ENCODE measurements at places on chromosomes 5 and 9.

DNA sequence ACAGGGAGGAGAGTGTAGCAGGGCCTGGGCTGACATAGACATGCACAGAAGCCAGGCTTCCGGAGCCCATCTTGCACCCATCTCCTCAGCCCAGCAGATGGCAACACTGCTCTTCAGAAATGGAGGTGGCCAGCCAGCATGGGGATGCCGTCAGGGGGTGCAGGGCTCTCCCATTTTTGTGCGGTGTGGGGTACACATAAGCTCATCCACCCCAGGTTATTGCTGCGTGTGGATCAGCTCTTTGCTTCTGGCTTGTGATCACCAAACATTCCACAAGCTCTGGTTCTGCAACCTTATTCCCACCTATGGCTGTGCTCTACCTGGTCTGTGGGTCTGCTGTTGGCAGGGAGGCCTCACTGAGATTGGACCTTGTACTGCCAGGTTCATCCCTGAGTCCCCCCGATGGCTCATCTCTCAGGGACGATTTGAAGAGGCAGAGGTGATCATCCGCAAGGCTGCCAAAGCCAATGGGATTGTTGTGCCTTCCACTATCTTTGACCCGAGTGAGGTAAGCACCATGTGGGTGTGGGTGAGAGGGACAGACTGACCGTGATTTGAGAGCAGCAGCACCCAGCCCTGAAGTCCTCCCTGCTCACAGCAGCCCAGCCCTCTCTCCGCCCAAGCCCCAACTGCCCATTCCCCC, 17.3 kb downstream of the SLC22A5 start:
- no peak for DNase-seq

DNA sequence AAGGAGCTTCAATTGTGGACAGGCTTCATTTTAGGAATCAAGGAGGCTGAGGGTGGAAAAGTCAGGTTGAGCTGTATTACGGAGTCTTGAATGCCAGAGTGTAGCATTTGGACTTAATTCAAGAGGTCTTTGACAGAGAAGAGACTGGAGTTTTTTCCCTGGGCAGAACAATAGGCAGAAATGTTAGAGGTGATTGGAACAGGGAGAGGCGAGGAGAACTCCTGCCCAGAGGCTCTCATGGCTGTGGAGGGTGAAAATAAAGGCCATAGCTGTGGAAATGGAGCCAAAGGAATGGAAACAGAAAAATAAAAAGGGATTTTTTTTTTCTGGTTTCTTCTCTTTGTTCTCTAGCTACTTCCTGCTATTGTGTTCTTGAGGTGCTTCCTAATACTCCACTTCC, 3.7 kb upstream of the IFNB1 start:
- DNase-seq: no peak

DNA sequence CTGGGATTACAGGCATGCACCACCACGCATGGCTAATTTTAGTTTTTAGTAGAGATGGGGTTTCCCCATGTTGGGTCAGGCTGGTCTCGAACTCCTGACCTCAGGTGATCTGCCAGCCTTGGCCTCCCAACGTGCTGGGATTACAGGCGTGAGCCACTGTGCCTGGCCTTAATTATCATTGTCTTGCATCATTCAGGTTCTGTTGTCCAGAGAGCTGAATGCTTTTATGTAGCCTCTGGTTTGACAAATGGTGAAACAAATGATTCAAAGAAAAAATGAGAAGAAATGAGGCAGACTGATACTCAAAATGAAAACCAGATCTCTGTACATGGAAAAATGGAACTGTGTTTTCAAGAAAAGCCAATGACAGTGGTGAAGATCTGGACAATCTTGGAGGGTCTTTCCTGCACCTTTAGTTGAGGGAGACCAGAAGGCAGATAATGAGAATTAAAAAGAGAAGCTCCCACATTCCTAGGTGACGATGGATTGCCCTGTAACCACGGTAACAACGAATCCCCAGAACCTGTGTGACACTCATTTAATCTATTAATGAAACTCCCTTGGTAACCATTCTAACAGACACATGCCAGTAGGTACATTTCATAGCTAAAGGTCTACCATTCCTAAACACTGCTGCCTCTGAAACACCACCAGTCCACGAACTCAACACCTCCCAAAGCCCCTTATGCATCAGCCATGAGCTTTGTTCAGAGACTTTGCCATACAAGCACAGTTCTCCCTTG, 1.6 kb downstream of the TEX48 start:
- DNase-seq: no peak

GRCh38 chr5:135456238-135457099, 4.3 kb upstream of the TIFAB start:
- DNase-seq: no peak

DNA sequence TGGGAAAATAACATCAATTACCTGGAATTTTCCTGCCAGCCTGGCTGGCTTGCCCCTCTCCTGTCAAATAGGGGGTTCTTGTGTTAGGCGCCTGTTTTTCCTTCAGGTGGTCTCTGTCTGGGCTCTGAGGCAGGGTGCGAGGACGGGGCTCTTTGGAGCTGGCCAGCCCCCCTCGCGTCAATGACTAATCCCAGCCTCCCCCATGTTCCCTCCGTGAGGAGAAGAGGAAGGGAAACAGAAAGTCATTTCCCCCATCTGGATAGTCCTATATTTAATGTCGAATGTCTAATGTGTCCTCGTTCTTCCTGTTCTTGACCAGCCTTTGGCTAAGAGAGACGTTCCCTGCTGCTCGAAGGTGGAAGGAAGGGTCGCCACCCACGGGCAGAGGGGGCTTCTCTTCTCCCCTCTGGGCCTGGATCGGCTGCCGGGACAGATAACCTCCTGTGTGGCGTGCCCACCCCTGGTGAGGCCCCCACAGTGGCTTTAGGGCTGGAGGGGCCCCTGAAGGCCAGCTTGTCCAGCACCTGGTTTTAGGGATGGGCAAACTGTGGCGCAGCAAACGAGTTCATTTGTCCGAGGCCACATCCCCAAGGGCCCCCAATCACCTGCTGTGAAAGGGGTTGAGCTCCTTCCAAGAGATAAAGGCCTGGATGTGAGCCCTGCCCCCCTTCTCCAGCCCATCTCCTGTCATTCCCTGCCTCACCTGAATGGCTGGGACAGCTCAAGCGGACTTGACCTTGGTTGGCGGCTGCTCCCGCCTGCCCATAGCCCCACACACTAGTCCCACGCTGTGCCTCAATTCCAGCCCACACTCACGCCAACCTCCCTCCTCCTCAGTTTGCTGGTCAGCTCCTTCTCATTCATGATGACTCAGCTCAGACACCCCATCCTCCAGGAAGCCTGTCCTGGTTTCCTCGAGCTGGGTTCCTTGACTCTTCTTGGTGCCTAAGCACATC, 35.9 kb upstream of the UNC5A start:
- DNase-seq: no peak

DNA sequence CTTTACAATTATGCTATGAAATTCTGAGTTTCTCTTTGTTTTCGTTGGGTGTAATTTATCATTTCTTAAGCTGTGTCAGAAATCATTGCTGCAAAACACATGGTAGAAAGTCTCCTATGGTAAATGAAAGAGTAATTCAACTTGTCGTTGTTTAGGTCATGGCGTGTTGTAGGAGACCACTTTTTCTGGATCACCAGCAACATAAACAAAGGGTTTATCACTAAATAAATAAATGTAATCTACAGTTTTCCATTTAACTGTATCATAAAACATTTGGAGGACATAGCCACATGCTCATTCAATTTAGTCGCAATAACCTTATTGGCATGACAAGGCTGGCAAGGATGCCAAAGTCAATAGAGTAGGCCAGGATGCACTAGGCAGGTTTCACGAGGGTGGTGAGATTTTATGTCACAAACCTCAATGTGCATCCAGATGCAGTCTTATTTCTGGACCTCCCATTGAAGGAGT, 154.4 kb upstream of the ERCC6L2 start:
- DNase-seq: no peak

- DNase-seq: no peak
Observed at GRCh38 chr5:59287361-59287760, 606.2 kb downstream of the PDE4D start.

DNA sequence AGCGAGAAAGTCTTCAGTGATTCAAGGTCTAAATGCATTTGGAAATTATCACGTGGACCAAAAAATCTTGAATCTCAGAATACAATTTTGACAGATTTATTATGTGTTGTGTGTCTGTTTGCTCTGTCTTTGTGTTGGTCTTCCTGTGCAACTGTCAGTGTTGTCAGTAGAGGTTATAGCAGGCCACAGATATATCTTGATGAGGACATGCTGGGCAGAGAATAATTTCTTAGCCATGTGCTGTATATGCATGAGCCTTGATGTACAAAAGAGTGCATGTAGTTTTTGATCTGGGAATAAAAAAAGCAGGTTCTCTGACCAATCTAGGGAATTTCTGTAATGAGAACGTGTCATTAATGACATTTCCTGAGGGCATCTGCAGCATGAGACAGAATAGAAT, 57.6 kb downstream of the ZSWIM6 start:
- no peak for DNase-seq

GRCh38 chr9:129612815-129613519, 7.9 kb downstream of the C9orf50 start:
- DNase-seq: no peak
